Stimulated activated CD8-positive, alpha-beta memory T cell treated with anti-CD3 and anti-CD28 coated beads, Interleukin-12 subunit alpha, Interleukin-12 subunit beta, amount 100 ng/mL, for 4 hours (primary cell): ENCODE measurements at places on chromosomes 5 and 9.
A peak's percentile ranks its signal among the peaks of the same experiment; 100 is the strongest.

- DNase-seq: no peak
Measured at GRCh38 chr9:108133101-108133500, 643.5 kb upstream of the KLF4 start.

GRCh38 chr9:36407122-36407723, 7.2 kb upstream of the RNF38 start:
- DNase-seq: peak; percentile 29

DNA sequence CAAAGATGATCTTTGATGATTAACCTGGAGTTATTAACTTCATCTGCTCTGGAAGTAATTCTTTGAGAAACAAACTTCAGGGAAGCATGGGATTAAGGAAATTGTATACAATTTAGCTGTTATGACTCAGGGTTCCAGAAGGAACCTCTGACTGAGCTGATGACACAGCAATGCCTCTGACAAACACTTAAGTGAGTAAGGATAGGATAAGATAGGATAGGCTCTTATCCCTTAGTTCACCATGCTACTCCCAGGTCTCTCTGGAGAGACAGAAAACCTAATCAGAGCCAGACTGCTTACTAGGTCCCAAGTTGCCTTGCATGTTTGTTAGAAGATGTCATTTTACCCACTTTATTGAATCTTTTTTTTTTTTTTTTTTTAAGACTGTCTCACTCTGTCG, 12.6 kb upstream of the TMEM38B start:
- no peak for DNase-seq

GRCh38 chr5:56152437-56152836, 80.7 kb downstream of the ANKRD55 start:
- no peak for DNase-seq

DNA sequence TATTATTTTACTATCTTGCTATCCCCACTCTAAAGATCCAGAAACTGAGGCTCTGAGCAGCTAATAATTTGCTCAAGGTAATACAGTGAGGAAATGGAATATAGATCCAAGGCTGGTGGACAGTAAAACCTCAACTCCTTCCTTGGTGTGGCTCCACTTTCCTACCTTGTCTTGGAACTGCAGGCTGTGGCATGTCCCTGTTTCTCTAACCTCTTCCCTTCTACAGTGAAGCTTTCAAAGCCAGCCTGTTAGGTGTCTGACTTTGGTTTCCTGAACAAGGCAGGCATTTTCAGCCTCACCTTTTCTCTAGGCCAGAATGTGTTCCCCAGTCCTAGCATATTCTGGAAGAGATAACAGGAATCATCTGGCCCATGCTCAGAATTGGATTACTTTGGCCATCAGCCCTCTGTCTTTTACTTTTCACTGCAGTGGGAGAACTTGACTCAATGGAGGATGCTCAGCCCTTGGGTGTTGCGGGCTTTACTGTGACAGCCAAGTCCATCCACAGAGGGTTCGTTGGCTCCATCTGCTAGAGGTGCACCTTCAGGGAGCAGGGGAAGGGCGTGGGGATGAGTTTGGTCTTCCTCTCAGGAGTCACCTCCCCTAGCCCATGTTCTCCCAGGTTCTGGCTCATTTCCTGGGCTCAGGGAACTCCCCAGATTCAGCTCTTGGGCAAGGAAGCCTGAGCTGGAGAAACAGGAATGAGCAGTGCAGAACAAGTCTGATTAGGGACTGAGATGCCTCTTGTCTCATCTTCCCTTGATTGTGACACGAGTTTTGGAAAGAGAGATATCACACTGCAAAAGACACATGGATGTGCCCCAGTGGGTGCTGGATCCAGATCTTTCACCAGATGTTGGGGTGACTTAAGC, 1.1 kb downstream of the NIPAL4 start:
- no peak for DNase-seq

DNA sequence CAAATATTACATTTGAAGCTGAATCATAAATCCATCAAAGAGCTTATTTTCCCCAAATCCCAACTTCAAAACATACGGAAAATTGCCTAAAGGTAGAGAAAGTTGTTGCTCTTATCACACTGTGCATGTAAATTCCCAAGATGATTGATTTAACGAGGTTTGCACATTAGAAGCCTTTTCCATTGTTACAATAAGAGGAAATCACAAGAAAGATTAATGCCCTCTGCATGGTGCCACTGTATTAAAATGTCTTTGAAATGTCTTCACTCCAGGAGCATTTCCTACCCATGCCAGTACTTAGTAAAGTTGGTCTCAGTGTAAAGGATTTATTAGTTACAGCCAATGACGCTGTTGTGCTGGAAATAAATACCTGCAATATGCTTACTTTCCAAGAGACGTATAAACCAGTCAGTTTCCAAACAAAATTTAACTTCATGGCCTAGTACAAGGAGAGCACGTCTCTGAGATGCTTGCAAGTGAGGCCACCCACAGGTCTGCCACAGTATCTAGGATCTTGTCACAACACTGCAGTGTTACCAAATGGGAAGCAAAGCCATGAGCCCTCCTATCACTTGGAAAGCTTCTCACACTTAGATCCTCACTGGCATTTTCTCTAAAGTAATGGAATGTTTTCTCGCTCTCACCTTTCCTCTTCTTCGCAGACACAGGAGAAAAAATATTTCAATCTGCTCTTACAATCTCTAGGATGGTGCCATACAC, 112.4 kb downstream of the CETN3 start:
- no peak for DNase-seq
